ENCODE measurements at places on chromosomes 6 and 20.

DNA sequence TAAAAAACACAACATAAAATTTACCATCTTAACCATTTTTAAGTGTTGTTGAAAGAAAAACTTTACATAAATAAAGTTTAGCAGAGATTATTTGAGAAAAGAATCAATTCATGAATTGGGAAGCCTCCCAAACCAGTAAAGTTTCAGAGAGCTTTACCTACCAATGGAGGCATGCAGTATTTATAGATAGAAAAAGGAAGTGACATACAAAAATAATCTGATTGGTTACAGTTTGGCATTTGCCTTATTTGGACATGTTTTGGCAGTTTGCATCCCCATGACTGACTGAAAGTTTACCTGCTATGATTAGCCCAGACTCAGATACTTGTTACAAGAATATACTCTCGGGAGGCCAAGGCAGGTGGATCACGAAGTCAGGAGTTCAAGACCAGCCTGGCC, 3.7 kb upstream of the CMTR1 start:
- no peak for DNase-seq

DNA sequence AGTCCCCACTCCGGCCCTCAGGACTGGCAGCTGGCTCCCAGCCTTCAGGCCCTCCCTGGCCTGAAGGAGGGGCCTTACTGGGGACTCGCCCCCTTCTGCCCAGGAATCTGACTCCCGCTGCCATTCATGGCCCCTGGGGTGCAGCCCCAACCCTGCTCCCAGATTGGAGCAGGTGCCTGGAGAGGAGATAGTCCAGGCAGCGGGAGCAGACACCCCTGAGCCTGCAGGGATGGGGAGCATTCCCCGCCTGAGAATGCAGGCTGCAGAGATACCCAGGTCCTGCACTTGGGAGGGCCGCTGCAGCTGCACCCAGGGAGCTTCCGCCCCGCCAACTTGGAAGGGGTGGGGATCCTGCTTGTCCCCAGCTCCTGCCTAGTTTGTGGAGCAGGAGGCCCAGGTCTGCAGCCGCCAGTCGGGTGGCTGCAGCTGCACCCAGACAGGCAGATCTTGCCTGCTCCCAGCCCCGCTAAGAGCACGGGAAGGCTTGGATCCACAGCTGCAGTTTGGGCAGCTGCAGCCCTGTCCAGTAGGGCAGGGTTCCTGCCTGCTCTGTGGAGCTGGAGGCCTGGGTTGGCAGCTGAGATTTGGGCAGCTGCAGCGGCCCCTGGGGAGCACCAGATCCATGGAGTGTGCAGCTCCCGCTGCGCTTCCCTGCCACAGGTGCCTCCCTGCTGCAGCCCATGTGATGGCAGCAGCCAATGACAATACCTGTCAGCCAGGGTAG, 5.2 kb downstream of the GTSF1L start:
- peak; percentile 31 for DNase-seq

DNA sequence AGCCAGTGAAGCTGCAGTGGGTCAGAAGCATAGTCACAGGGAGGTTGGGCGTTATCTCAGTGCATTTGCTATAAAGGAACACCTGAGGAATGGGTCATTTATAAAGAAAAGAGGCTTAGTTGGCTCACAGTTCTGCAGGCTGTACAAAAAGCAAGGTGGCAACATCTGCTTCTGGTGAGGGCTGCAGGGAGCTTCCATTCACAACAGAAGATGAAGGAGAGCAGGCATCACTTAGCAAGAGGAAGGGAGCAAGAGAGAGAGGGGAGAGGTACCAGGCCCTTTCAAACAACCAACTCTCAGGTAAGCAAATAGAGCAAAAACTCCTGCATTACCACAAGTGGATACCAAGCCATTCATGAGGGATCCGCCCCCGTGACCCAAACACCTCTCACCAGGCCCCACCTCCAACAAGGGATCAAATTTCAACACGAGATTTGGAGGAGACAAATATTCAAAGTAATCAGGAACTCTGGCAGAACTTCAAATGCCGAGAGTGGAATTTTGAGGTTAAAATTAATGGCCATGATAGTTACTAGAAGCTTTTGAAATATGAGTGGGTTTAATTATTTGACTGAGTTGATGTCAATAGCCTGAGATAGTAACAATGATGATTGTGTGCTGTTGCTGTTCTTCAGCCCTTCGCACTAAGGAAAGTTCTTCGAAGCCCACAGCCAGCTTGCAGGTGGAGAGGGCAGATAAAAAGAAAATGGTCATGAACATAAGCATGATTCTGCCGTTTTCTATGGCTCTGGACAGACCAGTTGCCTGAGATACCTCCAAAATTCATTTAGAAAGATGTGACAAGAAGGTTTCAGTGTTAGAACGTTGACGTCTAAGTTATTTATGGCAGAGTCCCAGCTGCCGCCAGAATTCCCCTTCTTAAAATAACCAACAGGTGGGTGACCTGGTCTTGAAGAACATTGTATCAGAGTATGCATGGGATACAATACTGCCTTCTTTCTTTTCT, 55.3 kb upstream of the ADTRP start:
- peak; percentile 87 for DNase-seq

DNA sequence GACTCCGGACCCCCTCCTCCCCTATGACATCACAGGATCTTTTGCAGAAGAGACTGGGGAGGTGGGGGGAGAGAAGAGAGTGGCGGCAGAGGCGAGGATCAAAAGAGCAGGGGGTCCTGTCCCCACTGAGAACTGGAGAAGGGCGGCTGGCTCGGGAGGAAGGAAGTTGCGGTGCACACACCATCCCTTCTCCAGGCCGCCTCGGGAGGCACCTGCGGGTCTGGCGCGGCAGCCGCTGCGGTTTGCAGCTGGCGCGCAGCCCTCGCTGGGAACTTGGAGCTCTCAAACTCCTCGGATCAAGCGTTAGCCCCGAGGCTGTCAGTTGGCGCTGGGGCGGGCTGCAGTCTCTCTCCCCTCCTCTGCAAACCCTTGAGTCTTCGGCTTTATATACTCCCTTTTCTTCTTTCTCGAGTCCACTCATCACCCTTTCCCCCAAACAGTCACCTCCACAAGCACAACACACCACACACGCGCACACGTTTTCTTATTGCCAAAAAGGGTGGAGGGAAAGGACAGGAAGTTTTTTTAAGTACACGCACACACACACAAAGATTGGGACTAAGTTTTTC, 180.7 kb downstream of the TBXT start:
- no peak for DNase-seq

- DNase-seq: peak; percentile 97
Measured at GRCh38 chr20:35284267-35284991, at the start of gene EIF6. Gene EIF6, minus strand, starts transcription at chr20:35284772. Its CDS starts 285 bp downstream, at chr20:35284487.

DNA sequence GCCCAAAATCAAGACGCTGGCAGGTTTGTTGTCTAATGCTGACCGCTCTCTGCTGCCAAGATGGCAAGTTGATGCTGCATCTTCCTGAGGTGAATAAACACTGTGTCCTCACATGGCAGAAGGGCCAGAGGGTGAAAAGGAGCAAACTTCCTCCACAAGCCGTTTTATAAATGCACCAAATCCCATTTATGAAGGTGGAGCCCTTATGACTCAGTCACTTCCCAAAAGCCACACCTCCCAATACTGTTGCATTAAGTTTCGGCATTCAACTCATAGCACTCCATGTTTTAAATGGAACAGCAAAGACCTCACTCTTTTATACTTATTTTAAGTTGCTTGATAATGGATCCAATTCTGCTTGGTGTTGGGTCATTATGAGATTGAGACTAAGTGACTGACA, 316.6 kb downstream of the RFPL4B start:
- peak; percentile 2 for DNase-seq

DNA sequence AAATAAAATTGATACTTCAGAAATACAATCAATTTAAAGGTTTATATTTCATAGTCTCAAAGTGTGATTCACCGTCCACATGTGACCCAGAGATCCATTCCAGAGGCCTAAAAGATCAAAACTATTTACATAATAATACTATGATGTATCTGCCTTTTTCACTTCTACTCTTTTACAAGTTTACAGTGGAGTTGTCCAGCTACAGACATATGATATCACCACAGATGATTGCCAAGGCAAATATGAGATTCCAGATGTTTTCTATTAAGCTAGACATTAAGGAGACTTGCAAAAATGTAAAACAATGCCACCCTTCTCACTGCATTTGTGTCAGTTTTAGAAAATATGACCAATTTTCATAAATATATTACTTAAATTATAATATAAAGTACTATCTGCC, 443.7 kb downstream of the GJA1 start:
- no peak for DNase-seq

GRCh38 chr20:39961637-39962244, 727.3 kb downstream of the MAFB start:
- DNase-seq: no peak
